ENCODE measurements at places on chromosomes 5 and 9.

DNA sequence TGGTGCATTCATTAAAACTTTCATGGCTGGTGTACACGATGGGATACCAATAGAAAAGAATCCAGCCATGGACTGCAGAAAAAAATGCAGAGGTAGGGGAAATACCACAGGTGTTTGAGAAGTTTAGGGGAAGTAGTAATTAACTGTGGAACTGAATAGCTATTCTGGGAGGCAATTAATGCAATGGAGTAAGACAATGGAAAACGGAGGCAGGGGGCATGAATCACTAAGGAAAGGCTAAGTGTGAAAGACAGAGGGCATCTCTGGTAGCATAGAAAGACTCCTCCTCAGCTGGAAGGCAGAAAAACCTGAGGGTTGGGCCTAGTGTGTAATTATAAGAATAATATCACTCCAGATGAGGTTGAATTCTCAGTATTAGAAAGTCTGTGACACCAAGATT, 30.9 kb upstream of the NPR3 start:
- no peak for DNase-seq

- no peak for DNase-seq
Observed at GRCh38 chr5:159786901-159787691, 129.2 kb upstream of the ADRA1B start.

- DNase-seq, result peak; percentile 60
Observed at GRCh38 chr5:368183-369084, 46.9 kb downstream of the AHRR start.

DNA sequence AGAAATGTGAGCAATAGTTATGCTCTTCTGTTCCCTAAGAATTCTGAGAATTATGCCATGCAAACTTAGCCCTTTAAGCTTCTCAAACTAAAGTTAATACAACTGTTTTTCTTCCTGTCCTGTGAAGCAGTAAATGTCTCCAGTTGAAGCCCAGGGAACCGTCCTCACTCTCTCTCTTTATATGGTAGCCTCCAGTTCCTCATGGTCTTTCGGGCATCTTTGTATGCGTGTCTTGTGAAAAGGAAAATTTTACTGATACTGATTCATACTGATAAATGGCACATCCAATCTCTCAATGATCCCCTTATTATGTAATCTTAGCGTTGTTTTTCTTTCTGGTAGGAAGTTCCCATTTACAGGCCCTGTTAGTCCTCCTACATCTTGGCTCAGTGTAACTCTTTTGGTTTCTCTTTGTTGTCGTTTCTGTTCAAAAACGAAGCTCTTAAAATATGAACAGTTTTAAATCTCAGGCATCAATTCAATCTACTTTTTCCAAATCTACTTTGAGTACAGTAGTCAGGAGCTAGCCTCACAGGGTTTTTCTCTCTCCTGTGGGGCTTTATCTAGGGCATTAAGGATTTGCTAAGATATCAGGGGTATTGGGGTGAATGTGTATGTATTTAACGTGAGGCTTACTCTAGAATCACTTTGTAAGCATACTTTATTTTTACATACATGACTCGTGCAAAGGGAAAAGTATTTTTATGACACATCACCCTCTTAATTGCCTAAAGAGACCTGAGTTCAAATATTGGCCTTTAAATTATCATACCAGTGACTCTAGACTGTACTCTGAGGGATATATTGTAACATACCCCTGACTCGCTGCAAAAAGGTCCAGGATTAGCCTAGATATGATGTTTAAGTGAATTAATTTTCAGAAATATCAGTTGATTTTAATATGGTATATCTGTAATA, 258.0 kb downstream of the NR3C1 start:
- no peak for DNase-seq

DNA sequence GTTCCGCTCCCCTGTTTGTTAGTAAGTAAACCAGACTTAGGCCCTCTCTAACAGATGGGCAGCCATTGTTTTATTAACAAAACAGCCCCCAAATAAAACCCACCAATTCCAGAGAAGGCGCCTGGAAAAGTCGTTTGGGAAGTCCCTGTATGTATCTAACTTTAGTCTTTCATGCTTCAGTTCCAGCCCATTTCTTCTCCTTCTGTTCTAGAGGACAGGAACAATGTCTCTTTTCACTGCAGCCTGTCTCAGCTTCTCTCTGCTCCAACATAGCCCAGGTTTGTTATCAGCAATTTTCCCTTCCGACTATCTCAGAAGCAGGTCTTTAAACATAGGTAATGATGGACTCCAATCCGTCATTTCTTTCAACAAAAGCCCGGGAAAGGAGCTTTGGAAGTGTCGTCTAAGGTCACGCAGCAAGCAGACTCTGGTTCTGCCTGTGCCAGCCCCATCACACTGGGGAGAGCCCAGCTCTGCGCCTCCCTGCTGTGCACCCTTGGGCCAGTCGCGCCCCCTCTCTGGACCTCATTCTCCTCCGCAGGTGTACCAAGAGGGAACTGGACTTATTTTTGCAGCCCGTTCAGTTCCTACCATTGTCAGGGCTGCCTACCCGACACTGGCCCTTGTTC, 9.6 kb upstream of the AKNA start:
- DNase-seq, result no peak

GRCh38 chr9:107005201-107005600, 142.2 kb downstream of the ZNF462 start:
- no peak for DNase-seq

GRCh38 chr5:176820937-176821336, 10.6 kb downstream of the UNC5A start:
- no peak for DNase-seq

- DNase-seq, result no peak
Observed at GRCh38 chr9:15693701-15694100, 140.9 kb downstream of the CCDC171 start.

GRCh38 chr9:4114569-4115505, 185.0 kb downstream of the GLIS3 start:
- DNase-seq, result peak; percentile 25

DNA sequence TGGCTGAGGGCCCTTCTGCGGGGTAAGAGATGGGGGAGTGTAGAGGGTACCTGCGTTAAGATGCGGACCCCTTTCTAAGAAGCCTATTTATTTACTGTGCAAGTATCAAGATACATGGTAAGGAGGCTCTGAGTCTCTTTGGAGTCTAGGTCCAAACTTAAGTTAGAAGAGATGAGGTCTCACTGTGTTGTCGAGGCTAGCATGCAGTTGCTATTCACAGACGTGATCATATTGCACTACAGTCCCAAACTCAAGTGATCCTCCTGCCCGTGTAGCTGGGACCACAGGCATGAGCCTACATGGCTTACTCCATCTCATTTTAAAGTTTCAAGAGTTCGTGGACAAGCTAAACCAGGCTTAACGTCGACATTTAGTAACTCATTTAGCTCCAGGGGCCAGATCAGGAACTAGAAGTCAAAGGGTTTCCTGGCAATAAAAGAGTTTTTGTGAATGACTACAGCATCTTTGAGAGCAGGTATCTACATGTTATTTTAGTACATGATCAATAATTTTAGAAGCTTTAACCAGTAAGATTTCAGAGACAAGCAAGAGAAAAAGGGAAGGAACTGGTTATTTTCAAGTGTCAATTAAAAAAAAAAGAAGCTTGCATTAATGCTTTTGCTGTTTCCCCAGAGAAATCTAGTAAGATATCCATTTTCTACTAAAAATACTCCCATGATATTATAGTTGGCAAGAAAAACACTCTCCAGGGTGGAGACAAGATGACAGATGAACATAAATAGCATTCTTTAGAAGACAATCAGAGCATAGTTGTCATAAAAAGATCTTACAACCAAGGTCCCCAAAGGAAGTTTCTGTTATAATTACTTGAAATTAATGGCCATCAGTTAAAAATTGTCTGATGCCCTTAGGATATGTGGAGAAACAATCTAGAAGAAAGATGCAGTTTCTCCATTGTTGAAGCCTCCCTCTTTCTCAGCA, 141.3 kb downstream of the SCAMP1 start:
- no peak for DNase-seq

DNA sequence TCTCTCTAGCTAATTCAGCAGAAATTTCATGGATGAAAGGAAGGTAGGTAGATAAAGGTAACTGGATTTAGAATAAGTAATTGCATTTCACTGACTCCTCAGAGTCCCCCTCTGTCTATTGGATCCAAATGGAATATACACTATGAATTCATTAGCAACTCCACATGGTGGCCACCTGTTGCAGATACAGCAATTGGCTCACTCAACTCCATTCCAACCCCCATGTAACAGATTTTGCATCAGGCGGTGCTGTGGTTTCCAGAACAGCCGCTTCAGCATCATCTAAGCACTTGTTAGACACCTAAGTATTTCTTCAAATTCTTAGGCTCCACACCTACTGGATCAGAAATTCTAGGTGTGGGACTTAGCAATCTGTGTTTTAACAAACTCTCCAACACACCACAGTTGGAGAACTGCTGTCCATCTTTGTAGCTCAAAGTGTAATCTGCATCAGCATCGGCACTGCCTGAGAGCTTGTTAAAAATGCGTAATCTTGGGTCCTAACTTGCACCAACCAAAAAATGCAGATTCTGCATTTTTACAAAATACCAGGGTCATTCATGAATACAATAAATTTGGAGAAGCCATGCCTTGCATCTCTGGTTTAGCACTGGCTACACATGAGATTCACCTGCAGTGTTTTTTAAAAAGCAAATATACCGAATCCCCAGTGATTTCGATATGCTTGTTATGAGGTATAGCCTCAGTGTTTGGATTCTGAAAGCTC, 413.8 kb upstream of the CD180 start:
- no peak for DNase-seq

Measured in femur (tissue), 1 donor.